Suprapubic skin (tissue), 4 donors: ENCODE measurements at places on chromosomes 11 and 22. TPM values are rescaled to one million over a fixed set of nuclear protein-coding genes. Genes with fewer than 3 reads are reported as not detected.

The CALCA gene
- not detected for total RNA-seq

GRCh38 chr11:65727865-65728264 lies 7.3 kb upstream of the RNASEH2C start:
- H3K27ac ChIP-seq = no peak overlapping the region
- DNase-seq = no peak
- no peak overlapping the region for H3K4me3 ChIP-seq
- no peaks in the 10 kb centered on the region for H3K27me3 ChIP-seq
- no peaks in the 10 kb centered on the region for H3K36me3 ChIP-seq

GRCh38 chr11:124930799-124931198 lies 5.0 kb downstream of the HEPACAM start:
- H3K27ac ChIP-seq = no peak overlapping the region
- no peak overlapping the region for H3K4me3 ChIP-seq
- no peak for DNase-seq
- H3K27me3 ChIP-seq = peaks cover 7% of the 10 kb centered on the region
- no peaks in the 10 kb centered on the region for H3K36me3 ChIP-seq

The TEX54 gene
- not detected for total RNA-seq

The APOA1 gene
- 2.9 TPM for total RNA-seq

DNA sequence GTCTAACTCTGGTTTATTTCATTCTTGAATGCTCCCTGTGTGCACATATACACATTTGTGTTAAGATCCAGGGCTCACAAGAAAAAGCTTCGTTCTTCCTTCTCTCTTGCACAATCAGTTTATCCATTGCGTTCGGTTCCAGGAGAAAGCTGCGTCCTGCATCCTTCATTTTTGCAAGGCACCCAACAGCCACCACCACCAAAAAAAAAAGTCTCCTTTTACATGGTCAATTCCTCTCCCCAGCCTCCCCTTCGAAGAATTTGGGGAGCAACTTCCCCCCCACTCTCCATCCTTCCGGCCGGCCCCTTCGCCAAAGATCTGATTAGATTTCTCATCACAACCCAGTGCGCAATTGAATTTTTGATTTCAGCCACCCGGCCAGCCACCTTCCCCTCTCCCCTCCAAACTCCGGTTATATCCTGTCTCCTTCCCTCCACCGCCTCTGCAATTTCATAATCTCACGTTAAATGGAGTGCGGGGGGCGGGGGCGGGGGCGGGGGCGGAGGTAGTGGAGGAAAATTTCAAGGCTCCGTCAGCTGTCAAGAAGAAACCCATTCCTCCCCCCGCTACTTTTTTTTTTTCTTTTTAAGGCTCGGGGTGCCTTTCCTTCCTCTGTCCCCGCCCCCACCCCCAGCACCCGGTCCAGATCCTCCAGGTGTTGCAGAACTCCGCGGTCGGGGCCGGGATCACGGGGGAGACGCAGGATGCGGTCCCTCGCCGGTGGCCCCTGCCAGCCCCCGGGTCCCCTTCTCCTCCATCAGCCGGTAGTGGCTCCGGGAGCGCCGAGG lies 1166.5 kb downstream of the LRRC4C start:
- DNase-seq = no peak
- H3K4me1 ChIP-seq = peaks cover 8% of the 10 kb centered on the region
- H3K36me3 ChIP-seq = no peaks in the 10 kb centered on the region
- H3K27ac ChIP-seq = peak overlapping the region; percentile 3

- H3K4me1 ChIP-seq = peaks cover 32% of the 10 kb centered on the region
- H3K36me3 ChIP-seq = no peaks in the 10 kb centered on the region
- DNase-seq = peak; percentile 58
- no peaks in the 10 kb centered on the region for H3K27me3 ChIP-seq
- H3K4me3 ChIP-seq = peak overlapping the region; percentile 13
Observed at GRCh38 chr11:129324533-129325175, 51.0 kb upstream of the BARX2 start.

DNA sequence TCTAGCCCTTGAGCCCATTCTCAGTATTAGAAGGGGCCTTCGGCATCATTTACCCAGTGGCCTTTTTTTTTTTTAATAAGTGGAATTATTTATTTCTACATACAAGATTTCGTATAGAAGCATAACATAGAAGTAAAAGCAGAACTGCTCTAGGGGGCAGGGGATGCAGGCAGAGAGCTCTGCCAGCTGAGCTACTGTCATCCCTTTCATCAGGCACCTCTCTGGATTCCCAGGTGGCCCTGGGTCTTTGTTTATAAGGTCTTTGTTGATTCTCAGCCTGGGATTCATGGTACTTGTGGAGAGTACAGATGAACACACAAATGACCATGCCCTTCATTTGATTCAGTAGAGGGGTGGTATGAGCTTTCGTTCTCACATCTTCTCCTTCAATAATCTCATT lies 66.4 kb downstream of the GAB2 start:
- H3K36me3 ChIP-seq = no peaks in the 10 kb centered on the region
- no peak for DNase-seq
- H3K4me3 ChIP-seq = peak overlapping the region; percentile 24
- H3K27me3 ChIP-seq = no peaks in the 10 kb centered on the region
- H3K4me1 ChIP-seq = peaks cover 53% of the 10 kb centered on the region

DNA sequence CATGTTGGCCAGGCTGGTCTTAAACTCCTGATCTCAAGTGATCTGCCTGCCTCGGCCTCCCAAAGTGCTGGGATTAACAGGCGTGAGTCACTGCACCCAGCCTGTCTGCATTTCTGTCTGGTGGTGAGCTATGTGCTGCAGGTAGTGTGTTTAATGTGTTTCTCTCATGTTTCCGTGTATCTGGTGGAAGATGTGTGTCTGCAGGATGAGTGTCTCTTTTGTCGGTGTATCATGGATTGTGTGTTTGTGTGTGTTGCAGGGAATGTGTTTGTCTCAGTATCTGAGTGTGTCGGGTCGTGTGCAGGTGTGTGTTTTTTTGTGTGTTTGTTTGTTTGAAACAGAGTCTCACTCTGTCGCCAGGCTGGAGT lies 16.1 kb downstream of the SCARF2 start:
- H3K4me3 ChIP-seq = no peak overlapping the region
- no peaks in the 10 kb centered on the region for H3K36me3 ChIP-seq
- no peak overlapping the region for H3K27ac ChIP-seq
- H3K27me3 ChIP-seq = peaks cover 7% of the 10 kb centered on the region
- H3K4me1 ChIP-seq = peaks cover 47% of the 10 kb centered on the region
- peak; percentile 24 for DNase-seq

- peaks cover 50% of the 10 kb centered on the region for H3K4me1 ChIP-seq
Observed at GRCh38 chr22:39315389-39315788, 4.0 kb downstream of the RPL3 start.

GRCh38 chr11:103091064-103091800 lies 728 bp downstream of the DCUN1D5 start:
- H3K4me1 ChIP-seq = peaks cover 31% of the 10 kb centered on the region
- peak; percentile 78 for DNase-seq
- peak overlapping the region; percentile 72 for H3K27ac ChIP-seq
- peaks cover 4% of the 10 kb centered on the region for H3K36me3 ChIP-seq

DNA sequence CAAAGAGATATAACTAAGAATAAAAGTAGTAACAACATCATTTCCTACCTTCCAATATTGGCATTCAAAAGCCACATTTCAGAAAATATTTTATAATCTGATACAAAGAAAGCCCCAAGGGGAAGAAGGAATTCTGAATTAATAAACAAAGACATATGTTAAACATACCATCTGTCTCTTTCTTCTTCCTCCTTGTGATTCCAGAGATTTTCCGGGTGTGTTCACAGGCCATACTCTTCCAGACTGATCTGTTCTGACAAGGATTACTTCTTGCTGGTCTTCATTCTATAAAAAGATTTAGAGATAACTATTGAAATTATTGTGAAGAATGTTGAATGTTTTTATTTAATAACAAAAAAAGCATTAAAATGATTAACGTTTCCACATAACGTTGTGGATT lies 65.0 kb downstream of the CWF19L2 start:
- no peaks in the 10 kb centered on the region for H3K4me1 ChIP-seq
- no peaks in the 10 kb centered on the region for H3K27me3 ChIP-seq
- DNase-seq = no peak

GRCh38 chr11:1555713-1556153 lies 16.3 kb downstream of the DUSP8 start:
- H3K36me3 ChIP-seq = peaks cover 7% of the 10 kb centered on the region
- peaks cover 26% of the 10 kb centered on the region for H3K4me1 ChIP-seq
- peaks cover 11% of the 10 kb centered on the region for H3K27me3 ChIP-seq
- H3K4me3 ChIP-seq = no peak overlapping the region

DNA sequence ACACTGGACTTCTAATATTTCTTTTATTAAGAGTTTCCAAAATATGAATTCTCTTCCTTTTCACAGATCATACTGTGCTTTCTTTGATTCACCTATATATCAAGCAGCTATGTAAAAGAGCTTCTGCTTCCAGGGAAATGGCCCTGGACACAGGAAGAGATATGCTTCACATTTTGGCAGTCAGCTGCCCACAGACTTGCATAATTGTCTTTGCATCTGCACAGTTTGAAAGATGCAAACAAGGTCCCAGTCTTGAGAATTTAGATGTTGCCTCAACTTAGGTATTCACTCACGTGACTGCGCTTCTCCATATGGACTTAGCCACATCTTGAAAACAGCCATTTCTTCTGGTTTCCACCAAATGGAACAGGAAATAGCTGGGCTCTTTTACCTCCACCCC lies 92.3 kb upstream of the POU2AF2 start:
- DNase-seq = no peak
- H3K4me1 ChIP-seq = peaks cover 7% of the 10 kb centered on the region

DNA sequence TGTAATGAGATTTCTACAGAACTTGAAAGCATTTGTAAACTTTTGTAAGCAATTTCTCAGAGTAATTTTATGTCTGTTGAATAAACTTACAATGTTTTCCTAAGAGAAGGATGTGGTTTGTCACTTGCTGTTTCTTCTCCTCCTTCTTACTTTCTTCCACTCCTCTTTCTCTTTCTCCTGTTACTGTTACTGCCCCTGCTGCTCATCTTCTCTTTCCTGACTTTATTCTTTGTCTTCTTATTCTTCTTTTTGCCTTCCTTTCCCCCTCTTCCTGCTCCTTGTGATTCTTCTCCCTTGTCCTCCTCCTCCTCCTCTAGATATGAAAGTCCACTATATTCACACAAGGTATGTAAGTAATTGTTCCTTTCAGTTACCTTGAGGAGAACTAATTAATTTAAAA lies 31.1 kb upstream of the MMP7 start:
- no peaks in the 10 kb centered on the region for H3K27me3 ChIP-seq
- H3K36me3 ChIP-seq = no peaks in the 10 kb centered on the region
- H3K4me1 ChIP-seq = peaks cover 17% of the 10 kb centered on the region
- H3K4me3 ChIP-seq = no peak overlapping the region
- peak overlapping the region; percentile 74 for H3K27ac ChIP-seq
- no peak for DNase-seq

DNA sequence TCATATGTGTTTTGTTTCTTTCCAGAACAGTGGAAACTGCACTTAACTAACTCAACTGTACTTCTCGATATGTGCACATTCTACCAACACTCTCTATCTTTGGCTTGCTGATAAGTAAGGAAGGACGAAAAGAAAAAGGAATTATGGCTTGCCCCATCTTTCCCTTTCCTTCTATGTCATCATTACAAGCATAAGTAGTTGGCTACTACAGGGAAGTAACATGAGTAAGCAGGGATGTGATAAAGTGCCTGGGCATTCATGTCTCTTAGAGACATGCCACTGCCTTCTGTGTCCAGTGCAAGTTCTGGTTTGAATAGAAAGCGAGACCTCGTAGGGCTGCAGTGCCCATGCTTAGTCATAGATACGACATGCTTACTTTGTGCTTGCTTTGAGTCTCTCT lies 342.5 kb downstream of the ETS1 start:
- no peak for DNase-seq
- no peak overlapping the region for H3K27ac ChIP-seq
- H3K4me3 ChIP-seq = no peak overlapping the region
- H3K36me3 ChIP-seq = no peaks in the 10 kb centered on the region

The LINC01488 gene
- not detected for total RNA-seq

GRCh38 chr22:48513929-48514328 lies 1313.7 kb downstream of the BRD1 start:
- no peaks in the 10 kb centered on the region for H3K36me3 ChIP-seq
- no peak overlapping the region for H3K27ac ChIP-seq
- DNase-seq = no peak
- no peak overlapping the region for H3K4me3 ChIP-seq
- no peaks in the 10 kb centered on the region for H3K27me3 ChIP-seq

The C11orf87 gene
- 0.16 TPM for total RNA-seq

DNA sequence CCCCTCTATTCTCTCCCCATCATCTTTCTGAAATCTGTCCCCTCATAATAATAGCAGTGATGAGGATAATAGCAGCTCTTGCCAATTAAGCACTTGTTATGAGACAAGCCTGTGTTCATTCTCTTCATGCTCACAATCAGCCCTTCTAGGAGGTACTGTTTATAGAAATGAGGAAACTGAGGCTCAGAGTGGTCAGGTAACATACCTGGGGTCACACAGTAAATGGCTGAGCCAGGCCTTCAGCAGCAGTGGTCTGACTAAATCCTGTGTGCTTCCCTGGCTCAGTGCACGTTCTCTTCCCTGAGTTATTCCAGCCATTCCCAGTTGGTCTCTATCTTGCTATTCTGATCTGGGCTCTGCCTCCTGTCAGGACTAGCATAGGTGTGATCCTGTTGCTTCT lies 3.8 kb upstream of the CNIH2 start:
- no peak for DNase-seq
- no peak overlapping the region for H3K27ac ChIP-seq
- no peaks in the 10 kb centered on the region for H3K27me3 ChIP-seq

- H3K27me3 ChIP-seq = peaks cover 82% of the 10 kb centered on the region
- H3K27ac ChIP-seq = no peak overlapping the region
Observed at GRCh38 chr22:26170795-26171580, 1.7 kb downstream of the SEZ6L start.

GRCh38 chr11:44198146-44198724 lies 102.8 kb downstream of the EXT2 start:
- H3K4me1 ChIP-seq = no peaks in the 10 kb centered on the region
- DNase-seq = no peak
- no peaks in the 10 kb centered on the region for H3K27me3 ChIP-seq
- peaks cover 22% of the 10 kb centered on the region for H3K36me3 ChIP-seq
- no peak overlapping the region for H3K27ac ChIP-seq

- DNase-seq = no peak
- H3K4me1 ChIP-seq = no peaks in the 10 kb centered on the region
- H3K4me3 ChIP-seq = no peak overlapping the region
- H3K27me3 ChIP-seq = peaks cover 9% of the 10 kb centered on the region
- H3K36me3 ChIP-seq = no peaks in the 10 kb centered on the region
Observed at GRCh38 chr11:121762820-121763219, 310.1 kb upstream of the SORL1-AS1 start.

- H3K36me3 ChIP-seq = peaks cover 25% of the 10 kb centered on the region
- DNase-seq = no peak
- H3K27ac ChIP-seq = no peak overlapping the region
- no peaks in the 10 kb centered on the region for H3K27me3 ChIP-seq
- peaks cover 43% of the 10 kb centered on the region for H3K4me1 ChIP-seq
Observed at GRCh38 chr11:116928102-116928777, 90.8 kb upstream of the APOA1 start.

The CATSPERZ gene
- not detected for total RNA-seq
